ENCODE measurements at places on chromosomes 5 and 9. TPM values are rescaled to one million over a fixed set of nuclear protein-coding genes. Genes with fewer than 3 reads are reported as not detected.

DNA sequence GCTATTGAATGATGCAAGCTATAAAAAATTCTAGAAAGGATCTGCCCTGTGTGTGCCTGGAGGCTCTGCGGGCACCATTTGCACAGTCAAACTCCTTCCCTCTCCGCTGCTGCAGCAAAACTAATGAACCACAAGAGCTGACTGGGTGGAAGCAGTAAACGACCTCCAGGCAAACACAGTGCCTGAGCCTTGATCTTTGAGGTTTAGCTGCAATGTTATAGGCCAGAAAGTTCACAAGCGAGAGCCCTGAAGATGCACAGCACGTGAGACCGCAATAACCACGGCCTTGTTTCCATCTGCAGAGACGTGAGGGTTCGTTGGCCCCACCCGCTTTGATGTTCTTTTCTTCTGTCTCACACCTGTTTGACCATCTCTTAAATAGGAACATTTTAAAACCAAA lies 69.2 kb upstream of the S1PR3 start:
- no peak for DNase-seq

DNA sequence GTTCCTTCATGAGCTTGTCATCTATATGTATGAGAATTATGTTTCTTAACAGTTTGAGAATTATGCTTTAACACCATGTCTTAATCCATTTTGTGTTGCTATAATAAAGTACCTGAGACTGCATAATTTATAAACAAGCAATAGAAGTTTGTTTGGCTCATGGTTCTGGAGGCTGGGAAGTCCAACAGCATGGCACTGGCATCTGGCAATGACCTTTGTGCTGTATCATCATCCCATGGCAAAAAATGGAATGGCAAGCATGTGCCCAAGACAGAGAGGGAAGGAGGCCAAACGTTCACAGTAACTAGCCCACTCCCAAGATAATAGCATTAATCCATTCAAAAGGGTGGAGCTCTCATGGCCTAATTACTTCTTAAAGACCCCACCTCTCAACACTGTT lies 67.6 kb downstream of the MTX3 start:
- DNase-seq: no peak

DNA sequence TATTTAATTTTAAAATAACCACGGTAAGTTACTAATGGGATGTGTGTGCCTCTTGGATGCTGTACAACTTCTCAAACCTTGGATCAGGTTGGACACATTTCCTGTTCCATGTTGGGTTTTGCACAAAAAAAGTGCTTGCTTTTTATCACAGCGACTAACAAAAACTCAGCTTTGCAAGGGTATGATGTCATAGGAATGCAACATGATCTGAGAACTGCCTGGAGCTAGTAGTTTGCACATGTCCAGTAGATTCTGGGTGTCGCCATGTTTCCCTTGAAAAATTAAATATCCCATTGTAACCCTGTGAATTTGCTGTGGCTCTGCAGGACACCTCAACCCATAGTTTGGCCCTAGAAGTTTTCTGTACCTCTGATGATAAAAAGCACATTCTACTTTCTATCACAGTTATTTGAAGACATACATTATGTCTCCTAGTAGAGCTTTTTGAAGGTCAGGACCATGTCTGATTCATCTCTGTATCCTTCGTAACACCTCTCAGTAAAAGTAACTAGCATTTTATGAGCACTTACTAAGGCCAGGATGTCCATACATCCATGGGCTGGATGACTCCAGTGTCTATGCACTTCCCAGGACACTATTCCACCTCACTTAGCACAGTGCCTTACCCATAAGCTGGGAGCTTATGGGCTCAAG lies 11.5 kb upstream of the FRMPD1 start:
- no peak for DNase-seq

GRCh38 chr9:79661886-79662536 lies 90.2 kb downstream of the TLE4 start:
- no peak for DNase-seq

COL15A1 gene
- total RNA-seq: not detected

Measured in lung microvascular endothelial cell (primary cell).